ENCODE measurements at places on chromosomes 1 and 21. TPM values are rescaled to one million over a fixed set of nuclear protein-coding genes. Genes with fewer than 3 reads are reported as not detected.

Gene DSTYK
- 35.9 TPM for total RNA-seq

Gene LSM10
- 57.5 TPM for total RNA-seq

Gene FAM76A
- 9.9 TPM for total RNA-seq

GRCh38 chr1:6035719-6036118 is 10.0 kb upstream of the KCNAB2 start:
- H3K27ac ChIP-seq: no peak overlapping the region
- H3K36me3 ChIP-seq: peaks cover 17% of the 10 kb centered on the region
- peaks cover 57% of the 10 kb centered on the region for H3K4me1 ChIP-seq
- no peaks in the 10 kb centered on the region for H3K27me3 ChIP-seq

- no peaks in the 10 kb centered on the region for H3K36me3 ChIP-seq
- H3K27ac ChIP-seq: no peak overlapping the region
- H3K4me1 ChIP-seq: no peaks in the 10 kb centered on the region
- no peak for DNase-seq
- no peaks in the 10 kb centered on the region for H3K27me3 ChIP-seq
Measured at GRCh38 chr1:104878203-104878909, 1128.7 kb downstream of the AMY1C start.

DNA sequence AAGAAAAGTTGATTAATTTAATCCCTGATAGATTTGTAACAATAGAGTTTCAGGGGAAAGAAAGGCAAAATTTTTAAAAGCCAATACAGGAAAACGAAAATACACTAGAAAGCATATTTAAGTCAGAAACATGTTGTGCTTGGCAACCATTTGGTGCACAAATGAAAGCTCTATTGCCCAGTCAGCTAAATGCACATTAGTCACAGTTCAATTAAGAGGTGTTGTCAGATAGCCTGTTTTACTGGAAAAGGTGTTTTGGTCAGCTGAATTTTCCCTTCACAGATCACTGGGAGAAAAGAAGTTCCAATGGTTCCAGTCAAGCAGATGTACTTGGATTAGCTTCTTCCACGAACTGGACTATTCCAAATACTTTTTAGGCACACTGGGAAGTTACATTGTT is 25.4 kb downstream of the RGS4 start:
- H3K4me3 ChIP-seq: no peak overlapping the region
- no peak overlapping the region for H3K27ac ChIP-seq
- H3K4me1 ChIP-seq: no peaks in the 10 kb centered on the region
- no peaks in the 10 kb centered on the region for H3K36me3 ChIP-seq
- H3K27me3 ChIP-seq: no peaks in the 10 kb centered on the region
- DNase-seq: no peak

GRCh38 chr1:109784551-109785252 is 21.0 kb upstream of the EPS8L3 start:
- H3K4me1 ChIP-seq: peaks cover 29% of the 10 kb centered on the region
- H3K27ac ChIP-seq: no peak overlapping the region

GRCh38 chr1:17929224-17929623 is 174.1 kb downstream of the ACTL8 start:
- no peaks in the 10 kb centered on the region for H3K4me1 ChIP-seq
- H3K4me3 ChIP-seq: no peak overlapping the region
- no peaks in the 10 kb centered on the region for H3K36me3 ChIP-seq
- DNase-seq: no peak
- no peaks in the 10 kb centered on the region for H3K27me3 ChIP-seq
